ENCODE measurements at places on chromosomes 3 and 15. TPM values are rescaled to one million over a fixed set of nuclear protein-coding genes. Genes with fewer than 3 reads are reported as not detected.

CLDN18 gene
- 3.1 TPM for total RNA-seq

SPSB4 gene
- 7.4 TPM for total RNA-seq

SYNPR gene
- not detected for total RNA-seq

RPS17 gene
- total RNA-seq, result 887 TPM

GOLGA6L10 gene
- 23.3 TPM for total RNA-seq

COL6A5 gene
- 1.5 TPM for total RNA-seq

PML gene
- 59.5 TPM for total RNA-seq

TM6SF1 gene
- total RNA-seq, result 5.0 TPM

- DNase-seq, result no peak
These were observed 11.9 kb downstream of the CXCR6 start for GRCh38 chr3:45955017-45955647.

DNA sequence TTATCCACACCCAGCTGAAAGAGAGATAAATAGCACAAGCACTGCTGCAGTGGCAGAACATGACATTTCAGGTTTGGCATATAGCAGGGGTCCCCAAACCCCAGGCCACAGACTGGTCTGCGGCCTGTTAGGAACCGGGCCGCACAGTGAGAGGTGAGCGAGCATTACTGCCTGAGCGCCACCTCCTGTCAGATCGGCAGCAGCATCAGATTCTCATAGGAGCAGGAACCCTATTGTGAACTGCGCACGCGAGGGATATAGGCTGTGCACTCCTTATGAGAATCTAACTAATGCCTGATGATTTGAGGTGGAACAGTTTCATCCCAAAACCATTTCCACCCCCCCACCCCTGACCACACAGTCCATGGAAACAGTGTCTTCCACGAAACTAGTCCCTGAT is 54.6 kb downstream of the CCR4 start:
- DNase-seq, result no peak

- DNase-seq, result no peak
These were observed 162.9 kb downstream of the NSMCE3 start for GRCh38 chr15:29106551-29107290.

DNA sequence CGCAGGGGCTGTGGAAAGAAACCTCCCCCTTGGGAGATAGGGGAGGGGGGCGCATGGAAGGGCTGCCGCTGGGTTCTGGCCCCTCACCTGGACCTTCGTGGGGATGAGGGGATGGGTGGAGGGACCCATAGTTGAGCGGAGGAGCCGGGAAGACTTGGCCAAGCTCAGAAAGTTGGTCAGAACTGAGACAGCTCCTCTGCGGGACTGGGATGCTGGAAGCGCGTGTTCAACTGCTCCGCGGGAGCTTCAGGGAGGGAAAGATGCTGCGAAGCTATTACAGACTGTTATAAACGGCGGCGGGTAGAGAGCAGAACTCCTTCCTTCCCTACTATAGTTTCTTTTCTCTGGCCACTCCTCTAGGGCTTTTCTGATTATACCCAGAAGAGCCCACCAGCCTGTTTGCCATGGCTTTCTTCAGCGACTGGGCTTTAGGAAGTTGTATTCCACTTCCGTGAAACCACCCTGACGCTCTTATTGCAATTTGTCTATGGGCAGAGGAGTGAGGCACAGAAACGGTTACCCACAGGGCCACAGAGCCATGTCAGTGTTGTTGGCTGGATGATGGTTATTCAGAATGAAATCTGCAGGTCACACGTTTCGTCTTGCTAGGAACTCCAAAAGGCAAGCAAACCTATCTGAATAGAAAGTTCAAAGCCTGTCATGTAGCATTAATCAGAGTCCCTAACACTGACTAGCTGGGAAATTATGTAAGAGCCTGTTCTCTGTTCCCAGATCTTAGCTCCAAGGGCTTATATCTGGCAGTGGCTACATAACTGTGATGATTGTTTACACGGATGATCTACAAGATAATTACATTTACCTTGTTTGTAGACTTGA is 1.1 kb downstream of the SYNPR start:
- DNase-seq, result no peak

- no peak for DNase-seq
These were observed 4.6 kb downstream of the ATP11B start for GRCh38 chr3:182797876-182798275.

DNA sequence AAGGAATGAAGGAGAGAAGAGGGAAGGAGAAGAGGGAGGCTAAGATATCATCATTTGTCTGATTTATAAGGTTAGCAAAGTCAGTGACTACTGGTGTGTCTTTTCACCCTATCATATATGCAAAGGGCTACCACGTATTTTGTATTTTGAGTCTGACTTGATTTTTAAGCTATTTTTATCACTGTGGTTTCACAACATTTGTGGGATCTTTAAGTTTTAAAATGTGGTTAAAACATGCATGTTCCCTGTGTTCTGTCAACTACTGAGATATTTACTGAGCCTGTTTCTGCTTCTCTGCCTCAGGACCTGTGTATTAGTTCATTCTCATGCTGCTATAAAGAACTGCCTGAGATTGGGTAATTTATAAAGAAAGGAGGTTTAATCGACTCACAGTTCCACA is 22.5 kb upstream of the SPTSSB start:
- DNase-seq, result no peak

- DNase-seq, result no peak
These were observed 98.7 kb downstream of the CCNL1 start for GRCh38 chr3:157061265-157061664.

DNA sequence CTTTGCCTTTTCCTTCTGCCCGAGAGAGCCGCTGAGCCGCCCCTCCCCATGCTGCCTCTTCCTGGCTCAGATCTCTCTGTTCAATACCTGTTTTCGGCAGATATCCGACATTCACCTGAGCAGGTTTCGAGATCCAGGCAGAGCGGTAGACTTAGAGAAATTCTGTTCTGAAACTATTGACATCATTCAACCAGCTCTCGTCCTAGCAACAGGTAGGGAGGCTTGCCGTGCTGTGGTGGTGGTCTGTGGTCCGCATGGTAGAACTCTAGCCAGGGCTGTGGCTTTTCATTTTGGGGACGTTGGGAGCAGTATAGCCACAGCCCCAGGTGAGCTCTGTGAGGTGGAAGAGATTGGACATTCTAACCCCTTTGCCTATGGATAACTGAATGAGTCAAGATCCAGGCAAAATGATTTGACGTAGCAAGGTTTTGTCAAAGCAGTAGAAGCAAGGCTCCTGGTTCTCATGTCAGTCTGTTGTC is 810 bp downstream of the TMEM62 start:
- no peak for DNase-seq

DNA sequence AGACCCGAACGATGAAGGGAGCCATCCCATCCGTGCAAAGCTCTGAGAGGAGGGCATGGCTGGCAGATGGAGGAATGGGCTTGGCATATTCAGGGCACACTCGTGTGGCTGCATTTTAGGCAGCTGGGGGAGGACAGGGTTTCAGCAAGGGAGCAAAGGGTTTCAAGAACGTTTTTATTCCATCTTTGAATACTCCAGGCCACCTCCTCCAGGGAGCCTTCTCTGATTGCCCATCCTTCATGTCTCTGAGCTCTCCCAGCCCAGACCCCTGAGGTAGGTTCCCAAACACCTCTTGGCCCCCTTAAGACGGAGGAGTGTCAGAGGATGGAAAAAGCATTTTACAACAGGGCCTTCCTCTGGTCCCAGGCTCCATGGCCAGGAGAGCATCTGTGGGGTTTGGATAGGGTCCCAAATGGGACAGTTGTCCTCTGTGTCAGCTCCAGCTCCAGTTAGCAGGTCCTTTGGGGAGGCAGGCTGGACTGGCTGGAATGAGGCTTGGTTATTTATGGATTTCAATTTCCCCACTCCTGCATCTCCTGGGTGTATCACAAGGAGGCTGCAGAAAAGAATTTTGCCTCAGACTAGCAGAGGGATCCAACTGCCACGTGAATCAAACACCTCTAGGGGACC is 17.7 kb upstream of the SLC6A1 start:
- no peak for DNase-seq

DNA sequence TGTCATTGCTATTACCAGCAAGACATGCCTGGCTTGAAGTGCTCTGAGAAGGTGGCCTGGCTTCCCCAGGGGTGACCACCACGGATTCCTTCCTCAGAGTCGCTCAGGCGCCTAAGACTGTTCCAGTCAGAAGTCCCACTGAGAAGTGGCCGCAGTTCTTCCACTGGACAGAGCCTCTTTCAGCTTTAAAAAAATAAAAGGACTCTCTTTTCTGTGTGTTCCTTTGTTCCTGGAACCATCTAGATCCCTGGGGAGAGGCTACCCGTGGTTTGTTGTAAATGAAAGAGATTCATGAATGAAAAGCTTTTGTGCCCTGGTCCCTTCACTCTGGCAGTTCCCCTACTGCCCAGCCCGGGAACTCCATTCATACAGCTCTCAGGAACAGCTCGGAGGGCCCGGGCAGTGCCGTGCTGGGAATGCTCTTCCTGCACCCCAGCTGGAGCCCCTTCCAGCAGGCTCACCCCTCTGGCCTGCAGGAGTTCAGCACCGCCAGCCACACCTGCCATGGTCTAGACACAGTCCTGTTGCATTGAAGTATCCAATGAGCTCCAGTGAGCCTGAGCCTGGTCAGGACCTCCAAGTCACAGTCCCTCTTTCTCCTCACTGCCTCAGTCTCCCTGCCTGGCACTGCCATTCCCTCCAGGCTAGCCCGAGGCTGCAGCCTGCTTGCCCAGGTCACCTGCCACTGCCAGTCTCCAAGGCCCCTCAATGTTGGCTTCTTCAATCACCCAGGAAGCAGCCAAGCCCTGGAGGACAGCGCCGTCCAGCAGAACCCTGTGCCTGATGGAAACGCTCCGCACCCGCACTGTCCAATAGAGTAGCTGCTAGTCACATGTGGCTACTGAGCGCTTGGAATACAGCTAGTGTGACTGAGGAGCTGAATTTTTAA is 75.4 kb downstream of the XXYLT1 start:
- no peak for DNase-seq

GRCh38 chr15:55255714-55256113 is 33.9 kb downstream of the RAB27A start:
- no peak for DNase-seq

DNA sequence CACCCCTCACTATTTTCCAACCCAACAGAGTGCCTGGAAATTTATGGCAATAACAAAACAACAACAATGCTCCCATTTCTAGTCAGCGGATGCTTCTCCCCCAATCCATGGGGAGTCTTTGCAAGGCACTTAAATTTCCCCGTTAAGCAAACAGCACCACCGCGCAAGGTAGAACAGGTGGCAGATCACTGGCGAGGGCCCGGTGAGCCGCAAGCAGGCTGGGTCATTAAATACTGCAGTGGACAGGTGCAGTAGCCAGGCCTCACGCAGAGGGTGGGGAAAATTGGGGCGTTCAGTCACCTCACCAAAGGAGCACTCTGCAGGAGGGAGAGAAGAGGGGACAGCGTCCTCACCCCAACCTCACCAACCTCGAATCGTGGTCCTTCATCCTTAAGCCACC is 147.5 kb downstream of the NTRK3 start:
- DNase-seq, result no peak

DNA sequence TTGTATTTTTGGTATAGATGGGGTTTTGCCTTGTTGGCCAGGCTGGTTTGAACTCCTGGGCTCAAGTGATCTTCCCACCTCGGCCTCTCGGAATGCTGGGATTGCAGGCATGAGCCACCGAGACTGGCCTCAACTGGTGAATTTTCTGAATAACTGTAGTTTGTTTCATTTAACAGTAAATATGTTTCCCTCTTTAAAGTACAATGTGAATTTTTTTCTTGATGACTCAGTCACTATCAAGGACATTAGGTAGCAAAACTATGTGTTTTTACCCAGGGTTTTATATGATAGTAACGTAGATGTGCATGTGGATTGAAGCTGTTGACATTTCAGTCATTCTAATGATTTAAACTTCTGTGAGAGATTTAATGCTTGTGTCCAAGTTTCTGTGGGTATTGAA is 40.2 kb upstream of the MAPKBP1 start:
- DNase-seq, result no peak

GRCh38 chr3:140097874-140098635 is 163.1 kb downstream of the CLSTN2 start:
- DNase-seq, result no peak
